ENCODE measurements at places on chromosomes 1 and 21. TPM values are rescaled to one million over a fixed set of nuclear protein-coding genes. Genes with fewer than 3 reads are reported as not detected.

Gene GPR157
- 1.3 TPM for polyA plus RNA-seq

Gene KCNJ9
- polyA plus RNA-seq: not detected

Gene ZNF593OS
- 0.61 TPM for polyA plus RNA-seq

Gene CFHR4
- polyA plus RNA-seq: not detected

Gene CCDC190
- polyA plus RNA-seq: not detected

Gene FLG
- not detected for polyA plus RNA-seq

Gene LORICRIN
- not detected for polyA plus RNA-seq

Gene LCK
- polyA plus RNA-seq: 80.5 TPM

Gene ZDHHC18
- 4.3 TPM for polyA plus RNA-seq

Gene TMEM82
- not detected for polyA plus RNA-seq

Gene GREM2
- not detected for polyA plus RNA-seq

Gene HFM1
- not detected for polyA plus RNA-seq

Gene OR2L3
- not detected for polyA plus RNA-seq

Gene FCRL2
- polyA plus RNA-seq: 52.3 TPM

Gene FCAMR
- polyA plus RNA-seq: not detected

Gene NBPF6
- not detected for polyA plus RNA-seq

Gene NGF
- polyA plus RNA-seq: not detected
